ENCODE measurements at places on chromosomes 6 and 20. TPM values are rescaled to one million over a fixed set of nuclear protein-coding genes. Genes with fewer than 3 reads are reported as not detected.

- H3K36me3 ChIP-seq = no peaks in the 10 kb centered on the region
- H3K4me1 ChIP-seq = no peaks in the 10 kb centered on the region
- H3K27me3 ChIP-seq = no peaks in the 10 kb centered on the region
- H3K4me3 ChIP-seq = no peak overlapping the region
Measured at GRCh38 chr6:25263657-25264056, 15.5 kb upstream of the CARMIL1 start.

GRCh38 chr6:52116605-52116948 is 29.2 kb upstream of the PKHD1 start:
- no peaks in the 10 kb centered on the region for H3K4me1 ChIP-seq
- DNase-seq = no peak
- H3K36me3 ChIP-seq = peaks cover 8% of the 10 kb centered on the region
- no peak overlapping the region for H3K4me3 ChIP-seq
- no peak overlapping the region for H3K27ac ChIP-seq
- H3K27me3 ChIP-seq = peaks cover 4% of the 10 kb centered on the region

- H3K4me1 ChIP-seq = peaks cover 6% of the 10 kb centered on the region
- no peak overlapping the region for H3K4me3 ChIP-seq
- H3K36me3 ChIP-seq = no peaks in the 10 kb centered on the region
- no peak for DNase-seq
- H3K27me3 ChIP-seq = no peaks in the 10 kb centered on the region
Measured at GRCh38 chr6:22965889-22966288, 396.5 kb downstream of the HDGFL1 start.

GRCh38 chr6:79403563-79403962 is 133.7 kb downstream of the LCA5 start:
- H3K27ac ChIP-seq = no peak overlapping the region
- H3K36me3 ChIP-seq = no peaks in the 10 kb centered on the region
- H3K4me1 ChIP-seq = peaks cover 7% of the 10 kb centered on the region
- H3K27me3 ChIP-seq = no peaks in the 10 kb centered on the region
- no peak for DNase-seq
- H3K4me3 ChIP-seq = no peak overlapping the region

DNA sequence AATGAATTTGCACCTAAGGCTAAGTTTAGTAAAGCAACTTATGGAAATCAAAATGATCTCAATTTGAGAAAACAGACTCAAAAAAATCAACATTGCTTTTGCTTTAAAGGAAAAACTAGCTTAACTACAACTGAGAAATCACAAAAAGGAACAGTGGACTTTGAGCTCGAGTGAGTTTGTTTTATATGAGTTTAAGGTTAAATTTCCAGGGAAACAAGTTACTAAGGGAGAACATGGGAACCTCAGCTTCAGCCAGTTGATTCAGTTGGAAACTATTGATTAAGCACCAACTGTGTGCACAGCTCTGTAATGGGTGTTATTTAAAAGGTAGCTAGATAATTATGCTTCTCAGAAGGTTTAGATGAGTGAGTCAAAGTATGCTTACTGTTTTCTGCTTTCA is 85.7 kb downstream of the TBC1D7 start:
- peaks cover 2% of the 10 kb centered on the region for H3K27me3 ChIP-seq
- no peak overlapping the region for H3K27ac ChIP-seq
- H3K4me3 ChIP-seq = no peak overlapping the region
- H3K36me3 ChIP-seq = peaks cover 13% of the 10 kb centered on the region
- DNase-seq = no peak

- no peaks in the 10 kb centered on the region for H3K36me3 ChIP-seq
- H3K4me1 ChIP-seq = no peaks in the 10 kb centered on the region
- no peak overlapping the region for H3K4me3 ChIP-seq
- no peak for DNase-seq
- H3K27me3 ChIP-seq = peaks cover 18% of the 10 kb centered on the region
- no peak overlapping the region for H3K27ac ChIP-seq
Measured at GRCh38 chr6:169263836-169264608, 10.4 kb upstream of the THBS2 start.

DNA sequence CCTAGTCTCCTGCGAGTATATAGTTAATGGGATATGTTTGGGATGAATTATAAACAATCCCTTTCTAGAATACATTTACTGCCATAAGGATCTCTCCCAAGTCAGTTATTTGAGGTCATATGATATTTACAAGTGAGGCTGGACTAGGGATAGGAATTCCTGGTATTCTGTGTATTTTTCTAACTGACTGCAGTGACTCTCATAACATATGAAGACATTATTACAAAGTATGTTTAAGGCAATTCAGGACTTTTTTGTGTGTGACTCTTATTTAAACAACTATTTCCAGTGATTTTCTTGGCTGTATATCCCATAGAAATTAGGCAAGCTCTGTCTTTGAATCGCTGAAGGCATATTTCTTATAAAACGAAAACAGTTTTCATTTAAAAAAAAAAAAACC is 18.4 kb upstream of the TNFAIP3 start:
- H3K4me3 ChIP-seq = no peak overlapping the region
- no peaks in the 10 kb centered on the region for H3K36me3 ChIP-seq
- H3K27me3 ChIP-seq = peaks cover 1% of the 10 kb centered on the region
- H3K27ac ChIP-seq = no peak overlapping the region
- DNase-seq = no peak
- H3K4me1 ChIP-seq = no peaks in the 10 kb centered on the region

DNA sequence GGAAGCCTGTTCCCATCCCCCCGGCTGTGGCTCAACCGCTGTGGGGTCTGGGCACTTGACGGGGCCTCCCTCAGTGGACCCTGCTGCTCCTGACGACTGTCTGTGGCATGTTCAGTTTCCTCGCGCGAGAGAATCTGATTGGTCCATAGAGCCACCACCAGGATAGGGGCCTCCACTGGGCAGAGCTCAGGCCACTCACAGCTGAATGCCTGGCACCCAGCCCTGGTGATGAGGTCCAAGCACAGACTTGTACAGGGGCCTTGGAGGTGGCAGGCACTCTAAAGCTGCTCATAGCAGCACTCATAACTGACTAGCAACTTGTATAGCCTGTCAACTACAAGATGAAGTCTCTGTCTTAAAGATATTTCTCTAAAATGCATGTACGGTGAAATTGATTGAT is 368.1 kb downstream of the NRN1 start:
- H3K4me1 ChIP-seq = no peaks in the 10 kb centered on the region
- no peak overlapping the region for H3K4me3 ChIP-seq
- H3K27ac ChIP-seq = no peak overlapping the region
- H3K36me3 ChIP-seq = peaks cover 11% of the 10 kb centered on the region

DNA sequence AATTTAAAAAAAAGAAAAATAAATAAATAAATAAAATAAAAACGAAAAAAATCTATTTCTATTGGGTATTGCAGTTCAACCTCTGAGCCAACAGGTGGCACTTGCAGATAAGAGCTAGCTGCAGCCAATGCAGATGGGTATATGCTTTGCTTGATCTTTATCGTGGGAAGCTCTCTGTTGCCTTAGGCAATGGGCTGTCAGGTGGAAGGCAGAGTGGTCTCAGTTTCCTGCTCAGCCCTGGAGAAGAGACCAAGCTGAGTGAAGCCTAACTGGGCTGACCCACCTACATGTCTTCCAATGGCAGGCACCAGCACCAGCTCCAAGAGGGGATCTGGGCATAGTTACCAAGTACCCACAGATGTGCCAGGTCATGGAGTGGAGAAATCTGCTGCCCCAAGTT is 95.0 kb downstream of the AK9 start:
- H3K36me3 ChIP-seq = no peaks in the 10 kb centered on the region
- H3K4me3 ChIP-seq = no peak overlapping the region
- no peaks in the 10 kb centered on the region for H3K4me1 ChIP-seq
- peak; percentile 4 for DNase-seq

- peaks cover 7% of the 10 kb centered on the region for H3K4me1 ChIP-seq
- H3K36me3 ChIP-seq = no peaks in the 10 kb centered on the region
- peak overlapping the region; percentile 19 for H3K27ac ChIP-seq
- peak overlapping the region; percentile 80 for H3K4me3 ChIP-seq
Measured at GRCh38 chr6:49549691-49550491, 577 bp upstream of the C6orf141 start.

GRCh38 chr6:30626484-30627366 is at the start of gene ATAT1:
TSS of gene ATAT1 (plus strand) at chr6:30626874.
- H3K27ac ChIP-seq = peak within 1 kb of the TSS; percentile 97
- peaks cover 12% of the 10 kb centered on the region for H3K27me3 ChIP-seq
- DNase-seq = peak; percentile 76
- H3K36me3 ChIP-seq = peaks cover 23% of the 10 kb centered on the region
- H3K4me3 ChIP-seq = peak within 1 kb of the TSS; percentile 92

GRCh38 chr6:109897025-109897424 is 81.1 kb upstream of the GPR6 start:
- peaks cover 1% of the 10 kb centered on the region for H3K4me1 ChIP-seq
- H3K27ac ChIP-seq = no peak overlapping the region
- peaks cover 9% of the 10 kb centered on the region for H3K36me3 ChIP-seq
- H3K27me3 ChIP-seq = peaks cover 2% of the 10 kb centered on the region
- no peak for DNase-seq
- H3K4me3 ChIP-seq = no peak overlapping the region

DNA sequence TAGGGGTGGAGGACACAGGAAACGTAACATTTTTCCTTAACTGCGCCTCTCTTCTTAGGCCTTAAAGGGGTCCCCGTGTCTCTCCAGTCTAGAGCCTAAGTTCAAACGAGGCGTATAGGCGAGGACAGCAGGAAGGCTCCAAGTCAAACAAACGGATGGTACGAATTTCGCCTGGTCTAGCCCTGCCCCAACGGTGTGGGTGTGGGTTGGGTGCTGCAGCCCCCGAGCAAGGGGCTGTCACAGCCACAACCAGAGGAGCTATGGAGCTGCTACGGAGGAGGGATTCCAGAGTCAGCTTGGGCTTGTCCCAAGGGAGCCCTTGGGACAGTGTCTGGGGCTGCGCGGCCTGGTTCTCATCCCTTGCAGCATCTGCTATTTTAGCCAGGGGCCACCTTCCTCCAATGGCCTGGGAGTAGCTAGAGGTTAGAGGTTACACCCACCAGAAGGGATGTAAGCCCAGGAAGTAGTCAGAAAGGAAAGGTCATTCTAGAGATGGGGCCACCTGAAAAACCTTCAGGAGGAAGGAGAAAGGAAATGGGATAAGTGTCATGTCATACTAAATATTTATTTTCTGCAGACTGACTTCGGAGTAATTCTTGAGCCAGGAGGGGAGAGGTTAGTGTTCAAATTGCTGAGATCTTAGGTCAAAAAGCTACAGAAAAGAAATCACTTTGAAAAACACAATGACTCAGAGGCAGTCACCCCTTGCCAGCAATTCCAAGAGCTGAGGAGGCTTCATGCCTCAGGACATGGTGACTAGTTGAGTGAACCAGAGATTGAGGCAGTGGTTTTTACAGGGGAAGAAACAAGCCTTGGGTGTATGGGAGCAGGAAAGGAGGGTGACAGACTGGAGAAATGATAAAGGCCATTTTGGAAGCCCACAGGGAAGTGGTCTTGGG is 21.7 kb downstream of the VPS52 start:
- peaks cover 4% of the 10 kb centered on the region for H3K27me3 ChIP-seq
- H3K27ac ChIP-seq = peak overlapping the region; percentile 79
- peaks cover 24% of the 10 kb centered on the region for H3K4me1 ChIP-seq
- H3K4me3 ChIP-seq = peak overlapping the region; percentile 86

- no peak overlapping the region for H3K4me3 ChIP-seq
- no peaks in the 10 kb centered on the region for H3K4me1 ChIP-seq
- H3K27ac ChIP-seq = no peak overlapping the region
- peaks cover 12% of the 10 kb centered on the region for H3K36me3 ChIP-seq
Measured at GRCh38 chr20:57403216-57403615, 12.0 kb downstream of the RBM38 start.

- H3K27ac ChIP-seq = no peak overlapping the region
- no peak for DNase-seq
- H3K4me3 ChIP-seq = no peak overlapping the region
- peaks cover 7% of the 10 kb centered on the region for H3K36me3 ChIP-seq
Measured at GRCh38 chr6:155188707-155189496, 74.9 kb upstream of the CLDN20 start.

DNA sequence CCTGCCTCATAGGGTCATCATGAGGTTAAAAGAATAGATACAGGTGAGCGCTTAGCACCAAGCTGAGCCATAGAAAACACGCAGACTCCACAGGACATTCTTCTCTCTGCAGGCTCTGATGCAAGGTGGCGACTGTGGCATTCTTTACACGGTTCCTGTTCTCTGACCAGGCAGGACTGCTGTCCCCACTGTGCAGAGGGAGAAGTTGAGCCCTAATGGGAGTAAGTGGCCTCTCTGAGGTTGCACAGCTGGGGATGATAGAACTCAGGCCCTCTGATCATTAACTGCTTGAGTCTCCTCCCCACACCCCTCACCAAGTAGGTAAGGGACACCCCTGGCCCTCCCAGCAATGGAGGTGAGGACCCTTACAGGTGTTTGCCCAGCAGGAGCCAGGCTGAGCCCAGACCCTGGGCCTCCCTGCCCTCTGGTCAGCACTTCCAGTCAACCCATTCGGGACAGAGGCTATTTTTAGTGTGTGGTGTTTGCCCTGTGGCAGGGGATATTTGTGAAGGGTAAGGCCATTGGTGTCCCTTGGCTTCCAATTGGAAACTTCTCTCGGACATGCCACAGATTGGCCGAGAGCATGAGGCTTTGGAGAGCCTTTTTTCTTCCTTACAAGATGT is 116.8 kb downstream of the VEGFA start:
- H3K4me1 ChIP-seq = peaks cover 10% of the 10 kb centered on the region
- no peaks in the 10 kb centered on the region for H3K36me3 ChIP-seq
- no peak overlapping the region for H3K27ac ChIP-seq
- H3K4me3 ChIP-seq = no peak overlapping the region
- H3K27me3 ChIP-seq = peaks cover 2% of the 10 kb centered on the region

GRCh38 chr6:35311390-35312075 is 13.9 kb downstream of the DEF6 start:
- no peaks in the 10 kb centered on the region for H3K27me3 ChIP-seq
- H3K4me3 ChIP-seq = peak overlapping the region; percentile 65
- H3K36me3 ChIP-seq = no peaks in the 10 kb centered on the region
- H3K27ac ChIP-seq = peak overlapping the region; percentile 53
- H3K4me1 ChIP-seq = peaks cover 37% of the 10 kb centered on the region
- DNase-seq = no peak

GRCh38 chr6:35185302-35185681 is 28.5 kb upstream of the SCUBE3 start:
- H3K27ac ChIP-seq = no peak overlapping the region
- H3K27me3 ChIP-seq = peaks cover 3% of the 10 kb centered on the region
- no peak overlapping the region for H3K4me3 ChIP-seq
- peak; percentile 22 for DNase-seq
- peaks cover 8% of the 10 kb centered on the region for H3K4me1 ChIP-seq

DNA sequence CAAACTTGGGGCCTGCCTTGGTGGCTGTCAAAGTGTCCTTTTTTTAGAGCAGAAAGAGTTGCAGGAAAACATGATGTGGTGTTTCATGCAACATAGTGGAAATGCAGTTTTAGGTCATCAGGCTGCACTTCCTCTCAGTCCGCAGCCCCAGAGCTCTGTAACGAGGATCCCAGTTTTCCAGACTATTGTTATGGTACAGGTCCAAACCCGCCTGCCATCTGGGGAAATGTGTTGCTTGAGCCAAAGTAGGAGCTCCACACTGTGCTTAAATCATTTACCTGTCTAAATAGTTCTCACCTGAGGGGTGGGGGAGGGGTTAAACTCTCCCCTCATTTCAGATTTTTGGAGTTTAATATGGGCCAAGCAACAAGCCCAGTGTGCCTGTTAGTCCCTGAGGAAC is 59.8 kb downstream of the GOPC start:
- H3K4me3 ChIP-seq = no peak overlapping the region
- H3K27me3 ChIP-seq = no peaks in the 10 kb centered on the region
- peaks cover 22% of the 10 kb centered on the region for H3K4me1 ChIP-seq
- H3K36me3 ChIP-seq = peaks cover 74% of the 10 kb centered on the region
- no peak overlapping the region for H3K27ac ChIP-seq

Gene DOK5
- 0.26 TPM for total RNA-seq

Gene SULF2
- total RNA-seq = 62.1 TPM

Gene PLCB4
- total RNA-seq = 10.5 TPM

Gene LRRN4
- 0.13 TPM for total RNA-seq

Gene C6orf52
- 1.6 TPM for total RNA-seq

Gene L3MBTL1
- total RNA-seq = 19.8 TPM

Gene GPR6
- total RNA-seq = not detected

Gene ZNF322
- 35.0 TPM for total RNA-seq

Gene IPCEF1
- 18.8 TPM for total RNA-seq

Gene VIP
- total RNA-seq = 1.7 TPM

Gene PTCRA
- total RNA-seq = not detected

All from endothelial cell (in vitro differentiated cells).